Bronchial smooth muscle cell (primary cell): ENCODE measurements at places on chromosomes 4 and X. TPM values are rescaled to one million over a fixed set of nuclear protein-coding genes. Genes with fewer than 3 reads are reported as not detected.

DCAF12L1 gene
- total RNA-seq = not detected in 2 replicates

RBM47 gene
- 0.09 and 0.32 TPM in 2 replicates for total RNA-seq

IDS gene
- total RNA-seq = 25.7 and 33.1 TPM in 2 replicates

SAT1 gene
- total RNA-seq = 128 and 137 TPM in 2 replicates

BTC gene
- 0.26 and 0.63 TPM in 2 replicates for total RNA-seq

HPGDS gene
- not detected in 2 replicates for total RNA-seq

MAB21L2 gene
- total RNA-seq = 0.32 TPM in 1 of 2 replicates, not detected in the other

MAGEA6 gene
- total RNA-seq = not detected in 2 replicates

ERAS gene
- not detected in 2 replicates for total RNA-seq

SPATA18 gene
- total RNA-seq = 17.7 and 22.2 TPM in 2 replicates

OTUD5 gene
- total RNA-seq = 34.4 and 38.6 TPM in 2 replicates

RS1 gene
- total RNA-seq = not detected in 2 replicates

USP17L13 gene
- not detected in 2 replicates for total RNA-seq

TNIP3 gene
- 0.32 and 0.43 TPM in 2 replicates for total RNA-seq

TLL1 gene
- not detected in 2 replicates for total RNA-seq

WDFY3 gene
- total RNA-seq = 42.1 and 46.2 TPM in 2 replicates
